ENCODE measurements at places on chromosomes 12 and 14.

- DNase-seq = no peak
These were observed 2.6 kb upstream of the C12orf76 start for GRCh38 chr12:110050927-110051326.

DNA sequence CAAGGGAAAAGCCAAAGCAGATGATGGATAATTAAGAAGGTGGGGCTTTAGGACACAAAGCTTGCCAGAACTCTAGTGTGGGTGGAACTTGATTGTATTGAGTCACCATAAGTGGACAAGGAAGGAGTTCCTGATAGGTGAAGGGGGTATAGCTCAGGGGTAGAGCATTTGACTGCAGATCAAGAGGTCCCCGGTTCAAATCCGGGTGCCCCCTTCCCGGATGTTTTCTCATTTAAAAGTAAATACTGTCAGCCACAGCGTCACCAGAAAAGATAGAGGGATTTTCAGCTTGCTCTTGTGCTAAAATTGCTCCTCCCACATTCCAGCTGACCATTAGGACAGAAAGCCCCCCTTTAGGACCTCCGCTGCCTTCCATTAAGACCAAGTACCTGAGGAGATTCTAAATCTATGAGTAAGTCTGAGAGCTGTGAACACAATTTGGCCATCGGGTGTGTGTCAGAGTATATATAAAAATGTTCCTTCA is 36.6 kb downstream of the DCAF4 start:
- DNase-seq = peak; percentile 91

DNA sequence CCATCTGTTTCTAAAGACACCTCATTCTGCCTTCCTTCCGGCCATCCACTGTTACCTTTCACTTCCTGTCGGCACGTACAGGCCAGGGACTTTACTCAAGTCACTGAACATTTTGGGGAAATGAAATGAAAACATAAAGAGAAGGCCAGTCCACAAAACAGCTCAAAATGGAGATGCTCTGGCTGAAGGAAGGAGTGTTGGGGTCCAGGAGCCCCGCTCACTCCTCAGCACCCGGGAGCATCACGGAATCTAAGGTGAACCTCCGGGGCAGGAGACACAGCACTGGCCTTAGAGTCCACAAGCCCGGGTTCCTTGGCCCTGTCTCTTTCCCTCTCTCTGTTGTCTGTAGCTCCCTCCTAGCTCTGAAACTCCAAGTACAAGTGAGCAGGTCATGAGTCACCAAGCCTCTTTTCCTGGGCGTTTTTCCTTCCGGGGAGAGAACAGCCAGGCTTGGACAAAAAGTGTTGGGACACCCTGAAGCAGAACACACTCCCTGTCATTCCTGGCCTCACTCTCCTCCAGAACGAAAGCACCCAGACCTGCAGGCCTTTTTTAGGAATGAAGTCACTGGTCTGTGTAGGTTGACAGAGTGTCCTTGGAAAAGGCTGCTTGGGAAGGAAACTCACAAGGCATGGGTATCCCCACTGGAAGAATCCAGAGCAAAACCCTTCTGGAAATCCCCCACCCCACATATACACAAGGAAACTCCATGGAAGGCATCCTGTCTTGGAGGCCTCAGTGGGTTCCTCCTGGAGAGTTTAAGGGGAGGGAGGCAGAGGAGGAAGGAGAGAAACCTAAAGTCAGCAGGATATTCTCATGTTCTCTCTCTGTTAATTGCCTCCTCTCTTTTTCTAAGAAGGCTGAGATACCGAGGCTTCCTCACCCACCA is 245.3 kb downstream of the ZFP36L1 start:
- DNase-seq = peak; percentile 97

DNA sequence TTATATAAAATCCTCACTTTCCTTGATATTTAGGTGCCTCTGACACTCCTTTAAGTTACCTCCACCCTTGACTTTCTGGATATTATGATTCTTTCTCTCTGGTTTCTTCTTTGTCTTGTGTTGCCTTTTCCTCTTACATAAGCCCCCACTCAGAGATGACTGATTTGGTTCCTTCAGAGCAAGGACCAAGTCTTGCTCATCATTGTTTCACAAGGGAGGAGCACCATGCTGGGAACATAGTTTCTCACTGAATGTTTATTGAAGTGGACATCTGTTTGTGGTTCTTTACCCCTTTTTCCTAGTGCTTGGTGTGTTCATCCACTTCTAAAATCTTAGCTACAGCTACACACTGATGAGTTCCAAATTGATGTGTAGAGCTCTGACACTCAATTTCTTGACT is 161.3 kb upstream of the PTPRQ start:
- DNase-seq = no peak

DNA sequence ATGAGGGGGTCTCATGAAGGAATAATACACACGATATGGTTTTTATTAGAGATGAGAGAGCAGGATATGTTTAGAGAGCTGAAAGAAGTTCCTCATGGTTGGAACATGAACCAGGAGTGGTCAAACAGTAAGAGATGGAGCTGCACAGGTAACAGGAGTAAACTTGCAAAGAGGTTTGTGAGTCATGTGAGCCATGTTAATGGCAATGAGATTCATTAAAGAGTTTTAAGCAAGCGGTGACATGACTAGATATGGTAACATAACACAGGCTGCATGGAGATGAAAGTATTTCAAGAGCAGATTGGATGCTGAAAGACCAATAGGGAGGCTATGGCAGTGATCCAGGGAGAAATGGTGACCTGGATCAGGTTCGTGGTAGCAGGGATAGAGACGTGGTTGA is 62.6 kb upstream of the SSTR1 start:
- no peak for DNase-seq

GRCh38 chr12:5102261-5102789 is 58.6 kb downstream of the KCNA5 start:
- DNase-seq = no peak

DNA sequence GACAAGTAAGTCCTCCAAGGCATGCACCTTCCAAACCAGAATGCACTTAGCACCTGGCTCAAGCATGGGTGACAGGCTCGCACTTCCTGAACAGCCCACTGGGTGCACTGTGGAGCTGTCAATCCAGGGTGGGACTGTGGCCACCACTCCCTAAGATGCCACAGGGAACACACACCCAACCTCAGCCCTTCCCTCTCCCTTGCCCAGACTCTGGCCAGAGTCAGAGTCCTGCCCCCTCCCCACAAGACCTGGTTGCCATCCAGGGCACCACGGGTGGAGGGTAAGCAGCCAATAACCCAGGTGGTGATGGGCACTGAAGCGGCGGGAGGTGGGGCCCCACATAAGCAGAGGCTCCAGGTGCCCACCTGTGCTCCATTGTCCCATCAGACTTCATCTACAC is 160.6 kb downstream of the MYRFL start:
- peak; percentile 56 for DNase-seq

DNA sequence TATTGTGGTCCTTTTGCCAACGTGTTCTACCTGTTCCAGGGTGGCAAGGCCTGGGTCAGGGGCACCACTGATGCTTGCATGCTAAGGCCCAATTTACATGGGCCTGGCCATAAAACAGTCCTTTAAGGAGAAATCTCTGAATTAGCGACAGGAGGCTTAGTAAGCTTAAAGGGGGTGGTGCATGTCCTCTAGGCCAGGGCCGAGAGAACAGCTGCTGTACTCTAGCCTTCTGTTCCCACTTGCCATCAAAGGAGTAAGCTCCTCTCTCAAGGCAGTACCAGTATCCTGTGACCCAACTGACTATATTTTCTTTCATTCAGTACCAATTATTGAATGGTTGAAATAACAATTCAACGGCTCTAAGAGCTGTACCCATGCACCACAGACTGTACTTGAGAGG is 67.7 kb upstream of the ZDHHC17 start:
- no peak for DNase-seq

DNA sequence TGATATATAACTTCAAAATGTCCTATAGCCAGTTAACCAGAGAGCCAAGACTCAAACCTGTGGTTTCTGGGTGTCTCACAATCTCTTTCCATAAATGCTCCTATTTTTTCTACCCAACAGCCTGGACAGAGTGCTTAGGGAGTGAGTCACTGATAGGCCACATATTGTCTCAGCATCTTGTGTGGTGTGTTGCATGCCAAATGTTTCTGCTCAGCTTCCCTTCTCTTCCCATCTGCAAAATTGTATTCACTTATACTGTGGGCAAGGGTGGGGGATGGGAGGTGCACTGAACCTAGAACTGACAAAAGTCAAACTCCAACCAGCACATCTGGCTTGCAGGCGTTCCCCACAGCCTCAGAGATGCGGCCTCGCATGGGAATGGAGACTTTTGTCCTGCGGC is 123.3 kb downstream of the KCNA5 start:
- peak; percentile 26 for DNase-seq

DNA sequence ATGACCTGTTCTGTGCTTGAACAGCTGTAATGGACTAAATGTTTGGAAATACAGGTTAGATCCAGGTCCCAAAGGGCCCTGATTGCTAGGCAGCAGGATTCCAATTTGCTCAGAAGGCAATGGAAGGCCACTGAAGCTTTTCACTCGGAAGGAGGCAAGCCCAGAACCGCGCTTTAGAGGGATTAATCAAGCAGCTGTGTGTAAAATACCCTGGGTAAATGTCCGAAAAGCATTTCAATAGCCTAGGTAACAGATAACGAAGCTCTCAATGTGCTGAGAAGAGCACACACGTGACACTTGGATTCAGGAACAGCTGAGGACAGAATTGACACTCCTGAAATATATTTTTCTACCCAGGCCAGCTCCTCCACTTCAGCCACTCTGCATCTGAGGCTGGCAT is 436.1 kb downstream of the TMEM132D start:
- DNase-seq = no peak

GRCh38 chr12:58575256-58575655 is 345.0 kb downstream of the LRIG3 start:
- peak; percentile 34 for DNase-seq

DNA sequence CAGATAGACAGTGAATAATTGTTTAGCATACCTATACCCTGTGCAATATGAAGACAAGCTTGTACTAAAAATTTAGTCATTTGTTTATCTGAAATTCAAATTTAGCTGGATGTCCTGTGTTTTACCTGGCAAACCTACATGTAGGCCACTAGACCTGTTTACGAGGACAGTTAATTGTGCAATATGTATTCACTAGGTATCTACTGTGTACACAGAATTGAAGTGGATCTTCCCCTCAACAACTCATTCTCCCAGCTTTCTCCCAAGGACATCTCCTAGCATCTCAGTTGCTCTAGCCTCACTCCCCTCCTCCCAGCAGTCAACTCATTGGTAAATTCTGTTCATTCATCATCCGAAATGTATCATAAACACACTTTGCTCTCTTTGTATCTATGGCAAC is 25.3 kb downstream of the AK7 start:
- DNase-seq = no peak

- no peak for DNase-seq
These were observed 36.5 kb upstream of the FRS2 start for GRCh38 chr12:69433653-69434052.
